ENCODE measurements at places on chromosomes 6 and 20.

GRCh38 chr20:45959126-45959525, 12.9 kb downstream of the ZNF335 start:
- peak; percentile 37 for DNase-seq

DNA sequence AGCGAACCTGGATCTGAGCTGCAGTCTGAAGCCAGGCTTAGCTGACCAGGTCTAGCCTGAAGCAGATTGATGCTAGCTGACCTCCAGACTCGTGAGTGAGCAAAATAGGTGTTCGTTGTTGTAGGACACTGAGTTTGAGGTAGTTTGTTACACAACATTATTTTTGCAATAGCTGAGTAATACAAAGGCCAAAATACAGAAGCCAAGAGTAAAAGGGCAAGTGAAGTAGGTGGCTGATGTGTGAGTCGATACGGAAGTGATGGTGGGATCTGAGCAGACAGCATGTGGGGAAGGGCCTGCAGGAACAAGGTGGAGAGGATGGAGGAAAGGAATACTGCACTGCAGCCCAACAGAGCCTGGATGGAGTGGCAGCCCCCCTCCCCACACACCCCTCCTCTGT, 8.5 kb upstream of the SPATS1 start:
- DNase-seq = no peak

DNA sequence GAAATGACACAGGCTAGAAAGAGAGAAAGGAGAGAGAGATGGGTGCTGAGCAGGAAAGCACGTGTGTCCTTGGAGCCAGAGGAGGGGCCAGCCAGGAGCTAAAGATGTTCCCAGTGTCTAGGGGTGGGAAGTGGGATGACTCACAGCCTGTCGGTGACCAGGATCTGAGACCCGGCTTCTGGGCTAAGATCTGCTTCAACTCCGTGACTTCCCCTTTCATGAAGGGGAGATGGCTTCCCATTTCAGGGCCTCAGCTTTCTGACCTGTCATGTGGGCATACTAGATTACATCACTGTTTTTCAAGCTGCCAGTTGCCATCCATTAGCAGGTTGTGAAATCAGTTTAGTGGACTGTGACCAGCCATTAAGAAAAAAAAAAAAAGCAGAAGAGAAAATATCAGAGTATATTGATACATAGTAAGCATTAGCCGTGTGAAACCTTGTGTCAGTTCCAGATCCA, 5.4 kb downstream of the TGM3 start:
- no peak for DNase-seq

- no peak for DNase-seq
Observed at GRCh38 chr6:122145741-122146240, 253.7 kb upstream of the HSF2 start.

DNA sequence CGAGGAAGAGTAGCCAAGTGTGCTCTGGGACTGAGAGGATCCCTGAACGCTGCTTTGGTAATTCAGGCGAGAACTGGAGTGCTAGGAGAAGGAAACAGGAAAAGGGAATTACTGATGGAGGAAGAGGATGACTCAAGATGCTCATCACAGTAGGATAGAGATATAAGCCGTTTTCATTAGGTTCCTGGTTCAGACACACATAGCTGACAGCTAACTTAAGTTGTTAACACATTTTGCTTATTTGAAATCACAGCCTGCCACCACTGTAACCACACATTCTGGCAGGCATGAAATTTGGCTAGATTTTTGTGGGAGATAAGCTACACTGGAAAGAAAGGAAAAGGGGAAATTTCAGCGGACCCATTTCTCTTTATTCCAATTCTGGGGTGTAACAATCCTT, 138.2 kb upstream of the SLC22A16 start:
- DNase-seq = no peak

DNA sequence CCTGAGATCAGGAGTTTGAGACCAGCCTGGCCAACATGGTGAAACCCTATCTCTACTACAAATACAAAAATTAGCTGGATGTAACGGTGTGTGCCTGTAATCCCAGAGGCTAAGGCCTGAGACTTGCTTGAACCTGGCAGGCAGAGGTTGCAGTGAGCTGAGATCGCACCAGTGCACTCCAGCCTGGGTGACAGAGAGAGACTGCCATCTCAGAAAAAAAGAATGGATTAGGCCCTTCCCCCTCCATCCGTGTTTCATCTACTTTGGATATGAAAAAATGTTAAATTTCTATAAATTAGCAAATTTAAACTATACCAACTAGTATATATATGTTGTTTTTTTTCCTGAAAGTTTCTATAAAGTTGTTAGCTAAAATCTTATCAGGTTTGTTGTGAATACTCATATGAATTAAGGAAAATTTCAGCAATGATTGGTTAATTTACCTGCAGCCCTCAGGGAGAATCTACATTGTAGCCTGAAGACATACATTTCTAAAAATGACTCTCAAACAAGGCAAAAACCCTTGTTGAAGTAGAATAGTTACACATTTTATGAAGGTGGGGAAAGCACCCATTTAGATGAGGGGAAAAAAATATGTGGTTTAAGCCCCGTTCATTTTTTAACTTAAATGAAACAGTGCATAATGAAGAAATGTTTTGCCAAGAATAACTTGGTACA, 120.9 kb downstream of the TIAM2 start:
- DNase-seq = no peak

- DNase-seq = no peak
Observed at GRCh38 chr6:14058029-14058695, 59.4 kb upstream of the CD83 start.

DNA sequence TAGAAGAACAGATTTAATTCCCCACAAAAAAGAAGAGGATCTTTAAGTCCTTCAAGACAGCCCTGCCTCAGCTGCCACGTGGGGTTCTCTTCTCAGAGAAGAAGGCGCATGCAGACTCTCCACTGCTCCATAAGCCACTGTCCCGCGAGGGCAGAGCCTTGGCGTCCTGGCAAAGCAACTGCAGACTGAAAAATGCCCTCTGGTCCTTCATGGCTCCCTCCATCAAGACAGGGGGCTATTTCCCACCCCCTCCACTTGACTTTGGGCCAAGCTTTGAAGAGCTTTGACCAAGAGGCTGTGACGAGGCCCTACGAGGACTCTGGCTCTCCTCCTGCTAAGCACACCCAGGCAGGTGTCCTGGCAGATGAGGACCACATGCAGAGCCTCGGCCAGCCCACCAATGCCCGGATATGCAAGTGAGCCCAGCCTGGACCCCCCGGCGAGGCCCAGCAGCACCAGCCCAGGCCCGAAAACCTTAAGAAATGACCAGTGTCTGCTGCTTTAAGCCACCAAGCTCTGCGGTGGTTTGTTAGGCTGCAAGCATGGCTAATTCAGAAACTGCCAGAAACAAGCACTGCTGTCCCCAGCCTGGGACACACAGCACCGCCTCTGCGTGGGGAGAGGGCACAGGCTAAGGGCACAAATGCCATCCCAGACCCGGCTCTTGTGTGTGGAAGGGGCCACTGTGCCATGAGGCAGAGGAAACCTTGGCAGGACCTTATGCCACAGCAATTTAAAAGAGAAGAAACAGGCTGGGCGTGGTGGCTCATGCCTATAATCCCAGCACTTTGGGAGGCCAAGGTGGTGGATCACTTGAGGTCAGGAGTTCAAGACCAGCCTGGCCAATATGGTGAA, 16.1 kb downstream of the GMEB2 start:
- no peak for DNase-seq

GRCh38 chr6:27579973-27580372, 107.1 kb upstream of the ZNF184 start:
- DNase-seq = no peak

GRCh38 chr6:38350220-38350619, 289.5 kb downstream of the BTBD9 start:
- DNase-seq = no peak

GRCh38 chr6:158798311-158798710, 20.9 kb downstream of the EZR start:
- DNase-seq = no peak

DNA sequence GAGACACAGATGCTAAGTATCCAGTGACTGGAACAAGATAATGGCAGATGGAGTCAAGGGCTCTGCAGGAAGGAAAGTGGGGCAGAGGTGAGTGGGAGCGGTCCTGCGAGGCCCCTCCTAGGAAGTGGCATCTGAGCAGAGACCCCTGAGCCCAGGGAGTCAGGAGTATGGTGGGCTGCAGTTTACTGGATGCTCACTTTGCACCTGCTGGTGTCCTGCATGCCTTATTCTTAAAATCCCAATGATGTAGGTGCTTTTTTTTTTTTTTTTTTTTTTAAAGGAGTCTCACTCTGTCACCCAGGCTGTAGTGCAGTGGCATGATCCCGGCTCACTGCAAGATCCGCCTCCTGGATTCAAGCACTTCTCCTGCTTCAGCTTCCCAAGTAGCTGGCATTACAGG, 5.6 kb downstream of the CEBPB start:
- DNase-seq = no peak

DNA sequence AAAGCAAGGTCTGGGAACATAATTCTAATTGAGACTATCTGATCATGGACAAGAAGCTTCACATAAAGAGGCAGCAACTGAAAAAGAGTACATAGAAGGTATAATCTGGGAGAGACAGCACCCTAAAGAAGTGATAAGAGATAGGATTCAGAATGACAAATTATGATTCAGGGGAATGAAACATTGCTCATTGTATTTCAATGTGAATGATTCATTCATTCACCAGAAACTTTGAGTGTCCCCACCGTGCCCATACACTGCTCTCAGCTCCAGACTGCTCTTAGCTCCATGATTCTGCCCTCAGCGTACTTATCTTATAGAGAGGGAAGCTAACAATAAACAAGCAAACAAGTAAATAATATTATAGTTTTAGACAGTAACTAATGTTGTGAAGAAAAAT, 329.3 kb upstream of the IRAK1BP1 start:
- DNase-seq = no peak

DNA sequence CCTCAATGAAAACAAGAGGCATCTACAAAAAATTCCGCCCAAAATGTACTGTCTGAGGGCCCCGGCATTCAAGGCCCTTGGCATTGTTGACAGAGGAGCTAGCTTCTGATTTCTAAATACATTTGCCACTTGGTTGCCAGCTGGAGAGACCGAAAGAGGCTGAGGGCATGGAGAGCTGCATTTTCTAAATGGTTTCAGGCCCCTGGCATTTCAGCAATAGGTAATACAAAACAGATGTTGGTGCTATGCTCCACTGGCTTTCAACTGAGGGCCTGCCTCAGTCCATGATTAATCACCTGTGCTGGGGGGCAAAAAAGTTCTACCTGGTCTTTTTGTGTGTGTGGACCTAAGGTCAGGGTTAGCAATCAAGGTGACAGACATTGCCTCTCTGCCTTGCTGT, 79.5 kb upstream of the ISM1 start:
- DNase-seq = no peak

DNA sequence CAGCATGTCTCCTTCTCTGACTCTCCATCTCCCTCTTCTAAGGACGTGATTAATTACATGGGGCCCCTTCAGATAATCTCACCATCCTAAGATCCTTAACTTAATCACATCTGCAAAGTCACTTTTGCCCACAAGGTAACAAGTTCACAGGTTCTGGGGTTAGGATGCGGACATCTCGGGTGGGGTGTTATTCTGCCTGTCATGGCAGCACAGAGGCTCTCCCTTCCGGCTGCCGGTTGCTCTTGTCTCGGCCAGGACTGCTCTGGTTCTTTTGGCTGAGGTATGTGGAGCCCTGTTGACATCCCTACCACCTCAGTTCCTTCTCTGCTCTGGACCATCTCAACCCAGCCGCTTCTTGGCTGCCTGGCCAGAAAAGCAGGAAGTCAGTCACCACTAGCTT, 4.2 kb upstream of the CST11 start:
- no peak for DNase-seq

DNA sequence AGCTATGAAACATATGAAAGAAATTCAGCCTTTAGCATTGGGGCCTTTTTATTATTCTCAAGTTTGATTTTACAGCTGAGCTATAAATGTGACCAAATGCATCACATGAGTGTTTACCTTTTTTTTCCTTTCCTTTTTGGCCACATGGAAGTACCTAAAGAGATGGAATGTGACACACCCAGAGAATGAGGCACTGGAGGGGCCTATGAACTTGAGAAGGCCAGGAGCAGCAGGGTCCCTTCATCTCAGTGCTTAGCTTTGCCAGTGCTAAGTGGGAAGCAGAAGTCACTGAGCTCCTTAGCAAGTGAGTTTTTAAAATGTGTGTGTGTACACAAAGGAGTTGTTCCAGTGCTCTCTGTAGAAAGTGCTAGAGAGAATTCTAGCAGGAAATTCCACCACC, 44.7 kb downstream of the RREB1 start:
- no peak for DNase-seq

DNA sequence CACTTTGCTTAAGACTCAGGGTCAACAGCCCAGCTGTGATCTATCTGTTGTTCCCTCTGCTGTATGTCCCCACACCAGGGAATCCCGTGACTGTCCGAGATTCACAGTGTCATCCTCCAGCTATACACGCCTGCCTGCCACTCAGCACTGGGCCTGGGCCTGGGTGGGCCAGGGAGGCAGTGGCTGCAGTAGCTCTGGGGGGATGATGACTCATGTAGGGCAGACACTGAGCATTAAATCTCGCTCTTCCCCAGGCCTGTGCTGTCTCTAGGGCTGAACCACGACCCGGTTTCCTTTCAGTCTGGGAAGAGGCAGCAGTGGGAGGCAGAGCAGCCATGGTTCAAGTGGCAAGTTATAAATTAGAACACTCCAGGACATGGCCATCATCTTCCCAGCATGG, 173.9 kb downstream of the LRFN2 start:
- no peak for DNase-seq

DNA sequence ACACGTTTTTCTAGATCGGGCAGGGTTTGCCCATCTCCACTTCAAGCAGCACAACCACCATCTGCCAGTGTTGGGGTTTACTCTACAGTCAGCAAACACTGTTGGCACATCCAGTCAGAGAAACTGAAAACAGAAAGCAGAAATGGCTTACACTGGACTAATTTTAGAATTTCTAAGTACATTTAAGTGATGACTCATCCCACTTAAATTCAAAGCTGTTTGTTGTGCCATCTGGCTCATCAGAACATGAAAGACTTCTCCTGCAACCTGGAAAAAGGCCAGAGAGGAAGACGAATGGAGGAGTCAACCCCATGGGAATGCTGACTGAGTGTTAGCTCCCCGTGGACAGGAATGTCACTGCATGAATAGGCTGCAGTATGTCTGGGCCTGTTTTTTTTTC, 21.8 kb downstream of the FAM209B start:
- no peak for DNase-seq
